Stimulated activated CD4-positive, alpha-beta T cell treated with anti-CD3 and anti-CD28 coated beads, Interleukin-1b, Interleukin-23, amount 100 ng/mL, for 24 hours (primary cell): ENCODE measurements at places on chromosomes 12 and 14.
A peak's percentile ranks its signal among the peaks of the same experiment; 100 is the strongest.

DNA sequence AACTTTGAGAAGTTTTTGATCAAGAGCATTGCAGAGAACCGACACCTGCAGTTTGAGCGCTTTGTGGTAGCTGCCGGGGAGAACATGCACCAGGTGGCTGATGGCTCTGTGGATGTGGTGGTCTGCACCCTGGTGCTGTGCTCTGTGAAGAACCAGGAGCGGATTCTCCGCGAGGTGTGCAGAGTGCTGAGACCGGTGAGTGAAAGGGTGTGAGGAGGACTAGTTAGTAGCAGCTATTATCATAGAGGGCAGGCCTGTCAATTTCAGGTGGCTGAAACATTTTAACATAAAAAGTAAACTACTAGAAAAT is 27.0 kb upstream of the HIGD1C start:
- DNase-seq: no peak

GRCh38 chr14:29999013-29999539 is 71.4 kb upstream of the PRKD1 start:
- no peak for DNase-seq

GRCh38 chr12:10131111-10131690 is 1.2 kb upstream of the CLEC7A start:
- DNase-seq: no peak

- DNase-seq: no peak
These were observed 256.7 kb upstream of the PLEKHG7 start for GRCh38 chr12:92446083-92446460.

DNA sequence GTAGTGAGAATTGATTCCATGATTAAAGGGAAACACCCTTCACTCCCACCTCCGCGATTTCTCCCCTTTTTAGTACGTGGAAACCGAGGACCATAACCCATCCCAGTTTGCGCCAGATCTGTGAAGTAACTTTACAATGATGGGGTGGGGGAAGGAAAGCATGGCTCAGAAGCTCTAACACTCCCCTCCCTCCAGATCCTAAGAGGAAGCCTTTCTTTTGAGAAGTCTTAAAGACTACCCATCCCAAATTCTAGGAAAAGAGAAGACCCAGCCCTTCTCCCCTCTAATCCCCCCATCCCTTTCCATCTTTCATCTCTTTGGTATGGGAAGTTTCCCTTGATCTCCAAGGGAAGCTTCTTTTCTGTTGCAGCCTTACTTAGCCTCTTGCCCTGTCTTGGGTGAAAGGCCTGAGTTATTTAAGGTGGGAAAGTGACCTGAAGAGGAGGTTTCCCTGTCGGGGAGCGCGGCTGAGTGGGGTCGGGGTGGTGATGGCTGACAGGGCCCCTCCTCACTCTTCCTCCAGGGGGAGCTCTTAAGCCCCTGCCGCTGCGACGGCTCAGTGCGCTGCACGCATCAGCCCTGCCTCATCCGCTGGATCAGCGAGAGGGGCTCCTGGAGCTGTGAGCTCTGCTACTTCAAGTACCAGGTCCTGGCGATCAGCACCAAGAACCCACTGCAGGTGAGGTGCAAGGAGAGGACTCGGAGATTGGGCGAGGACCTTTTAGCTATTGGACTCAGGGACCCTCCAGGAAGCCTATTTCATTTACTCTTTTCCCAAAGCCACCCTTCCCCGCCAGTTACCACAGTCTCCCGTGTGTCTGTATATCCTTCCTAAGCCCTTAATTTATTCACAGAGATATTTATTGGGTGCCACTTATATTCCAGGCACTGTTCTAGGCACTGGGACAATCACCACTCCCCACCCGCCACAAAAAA is 1.8 kb downstream of the MARCHF9 start:
- peak; percentile 50 for DNase-seq

DNA sequence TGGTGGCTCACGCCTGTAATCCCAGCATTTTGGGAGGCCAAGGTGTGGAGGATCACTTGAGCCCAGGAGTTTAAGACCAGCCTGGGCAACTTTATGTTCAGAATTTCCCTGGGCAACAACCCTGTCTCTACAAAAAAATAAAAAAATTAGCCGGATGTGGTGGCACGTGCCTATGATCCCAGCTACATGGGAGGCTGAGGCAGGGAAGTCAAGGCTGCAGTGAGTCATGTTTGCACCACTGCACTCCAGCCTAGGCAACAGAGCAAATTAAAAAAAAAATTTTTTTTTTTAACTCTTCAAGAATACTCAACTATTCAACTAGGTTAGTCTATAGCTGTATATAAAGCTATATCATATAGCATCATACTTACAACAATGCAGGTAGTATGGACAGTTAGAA is 113.0 kb downstream of the RALGAPA1 start:
- DNase-seq: no peak

- no peak for DNase-seq
These were observed 30.5 kb downstream of the PUS7L start for GRCh38 chr12:43728117-43728516.

DNA sequence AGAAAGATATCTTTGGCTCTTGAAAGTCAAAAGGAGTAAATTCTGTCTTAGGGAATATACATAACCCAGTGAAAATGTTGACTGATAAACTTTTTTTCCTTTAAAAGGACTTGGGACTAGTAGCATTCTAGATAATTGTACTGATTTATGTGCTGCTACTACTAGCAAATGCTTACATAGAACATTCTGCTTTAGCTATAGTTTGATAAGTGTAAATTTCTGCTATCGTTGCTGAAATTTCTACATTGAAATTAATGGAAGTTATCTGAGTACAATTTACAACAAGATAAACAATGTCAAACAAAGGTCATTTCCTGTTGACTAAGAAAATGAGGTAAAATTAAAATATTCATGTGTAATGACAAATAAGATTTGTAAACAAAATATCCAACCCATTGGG is 48.3 kb upstream of the CNTN1 start:
- no peak for DNase-seq

DNA sequence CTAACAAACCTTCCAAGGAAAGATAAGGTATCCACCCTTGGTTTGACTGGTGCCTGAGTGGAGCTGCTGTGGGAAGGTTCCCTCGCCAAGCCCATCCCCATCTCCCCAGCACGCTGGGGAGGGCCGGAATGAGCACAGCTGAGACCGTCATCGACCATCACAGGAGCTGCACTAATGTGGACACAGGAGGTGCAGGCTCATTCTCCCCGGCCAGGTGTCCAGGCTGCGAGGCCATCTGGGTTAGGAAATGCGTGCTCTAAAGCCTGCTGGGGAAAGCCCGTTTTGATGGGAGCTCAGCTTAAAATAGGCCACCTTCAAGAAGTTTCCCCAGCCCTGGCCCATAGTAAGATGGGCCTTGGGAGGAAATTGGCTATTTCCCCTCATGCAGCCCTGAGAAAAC is 35.2 kb upstream of the FOXN3 start:
- DNase-seq: no peak

DNA sequence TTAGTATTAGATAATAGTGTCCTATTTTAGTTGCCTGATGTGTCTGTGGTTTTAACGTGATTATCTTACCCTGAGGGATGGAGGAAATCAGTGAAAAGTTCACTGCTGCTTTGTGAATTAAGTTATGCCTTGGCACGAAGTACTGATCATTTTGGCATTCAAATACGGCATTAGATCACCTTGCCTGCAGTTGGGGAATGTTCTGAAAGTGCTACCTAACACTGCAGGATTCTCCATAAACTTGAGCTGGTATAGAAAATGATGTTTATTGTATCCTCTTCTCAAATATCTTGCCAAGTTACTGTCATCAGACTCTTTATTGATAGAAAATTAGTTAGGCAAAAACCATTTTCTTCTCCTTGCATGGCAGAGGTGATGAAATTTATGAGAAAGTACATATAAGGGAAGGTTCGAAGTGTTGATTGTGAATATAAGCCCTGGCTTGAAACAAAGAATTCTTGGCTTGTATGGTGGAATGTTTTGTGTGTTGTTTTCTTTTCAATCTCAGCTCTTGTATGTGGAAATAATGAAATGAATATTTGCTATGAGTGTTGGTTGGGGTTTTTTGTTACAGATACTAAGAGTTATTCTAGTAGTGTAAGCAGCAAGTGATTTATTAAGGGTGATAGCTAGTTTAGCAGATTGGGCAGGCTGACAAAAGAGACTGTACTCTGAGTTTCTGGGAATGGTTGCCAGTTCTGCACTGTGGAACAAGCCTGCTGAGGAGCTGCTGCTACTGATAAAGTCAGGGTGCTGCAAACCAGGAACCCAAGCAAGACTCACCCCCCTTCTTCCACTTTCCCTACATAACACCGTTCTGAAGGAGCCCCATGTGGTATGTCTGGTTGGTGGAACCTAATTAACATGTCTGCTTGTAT is 448.3 kb downstream of the PCNX1 start:
- no peak for DNase-seq

- DNase-seq: no peak
These were observed 25.3 kb downstream of the DDHD1 start for GRCh38 chr14:53127832-53128231.

DNA sequence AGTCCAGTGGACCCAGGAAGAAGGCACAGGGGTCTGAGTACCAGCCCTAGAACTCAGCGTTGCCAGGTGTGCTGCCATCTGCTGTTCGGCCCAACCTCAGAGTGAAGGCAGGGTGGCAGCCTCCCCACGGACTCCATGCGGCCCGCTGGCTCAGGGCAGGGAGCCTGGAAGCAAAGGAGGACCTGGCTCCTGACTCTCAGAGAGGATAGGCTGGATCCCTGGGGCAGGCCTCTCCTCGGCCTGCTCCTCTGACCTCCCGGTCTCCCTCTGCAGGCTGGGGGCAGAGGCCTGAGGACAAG is 10.1 kb downstream of the MCRS1 start:
- DNase-seq: no peak

GRCh38 chr12:75848431-75848925 is 183.1 kb downstream of the PHLDA1 start:
- DNase-seq: no peak

DNA sequence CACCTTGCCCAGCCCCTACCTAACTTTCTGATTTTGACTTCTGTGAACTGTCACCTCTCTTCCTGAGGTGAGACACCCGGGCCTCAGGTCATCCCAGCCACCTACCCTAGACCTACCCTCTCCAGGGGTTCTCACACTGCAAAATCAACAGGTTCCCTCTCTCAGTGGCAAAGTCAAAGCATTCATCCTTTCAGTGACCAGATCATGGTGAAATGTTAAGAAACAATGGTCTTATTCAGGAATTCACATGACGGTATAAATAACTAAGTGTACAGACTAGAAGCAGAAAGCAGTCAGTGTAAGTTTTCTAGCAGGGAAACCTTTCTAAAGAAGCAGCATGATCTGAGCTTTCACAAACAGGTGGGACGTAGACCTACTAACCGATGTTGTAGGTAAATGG is 133.4 kb downstream of the TMTC1 start:
- DNase-seq: no peak

- no peak for DNase-seq
These were observed 18.4 kb upstream of the PRPF39 start for GRCh38 chr14:45065540-45065939.

DNA sequence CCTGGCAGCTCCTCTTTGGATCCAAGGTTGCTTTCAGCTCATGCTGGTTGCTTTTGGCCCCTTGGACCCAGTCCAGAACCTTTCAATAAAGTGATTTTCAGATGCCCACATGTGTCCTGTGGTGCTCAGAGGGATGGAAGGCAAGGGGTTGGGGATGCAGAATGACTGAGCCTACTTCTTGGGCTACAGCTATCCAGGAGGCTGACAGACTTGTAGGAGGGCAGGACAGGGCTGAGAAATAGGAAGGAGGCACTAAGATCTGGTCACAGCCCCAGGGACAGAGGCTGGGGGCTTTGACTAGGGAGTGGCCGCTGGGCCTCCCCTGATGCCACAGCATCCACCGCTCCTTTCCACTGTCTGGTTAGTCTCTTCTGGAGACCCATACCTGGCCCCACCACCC is 1.2 kb upstream of the HOXC11 start:
- no peak for DNase-seq

- DNase-seq: no peak
These were observed 687.1 kb upstream of the FBXO33 start for GRCh38 chr14:40119321-40119720.

DNA sequence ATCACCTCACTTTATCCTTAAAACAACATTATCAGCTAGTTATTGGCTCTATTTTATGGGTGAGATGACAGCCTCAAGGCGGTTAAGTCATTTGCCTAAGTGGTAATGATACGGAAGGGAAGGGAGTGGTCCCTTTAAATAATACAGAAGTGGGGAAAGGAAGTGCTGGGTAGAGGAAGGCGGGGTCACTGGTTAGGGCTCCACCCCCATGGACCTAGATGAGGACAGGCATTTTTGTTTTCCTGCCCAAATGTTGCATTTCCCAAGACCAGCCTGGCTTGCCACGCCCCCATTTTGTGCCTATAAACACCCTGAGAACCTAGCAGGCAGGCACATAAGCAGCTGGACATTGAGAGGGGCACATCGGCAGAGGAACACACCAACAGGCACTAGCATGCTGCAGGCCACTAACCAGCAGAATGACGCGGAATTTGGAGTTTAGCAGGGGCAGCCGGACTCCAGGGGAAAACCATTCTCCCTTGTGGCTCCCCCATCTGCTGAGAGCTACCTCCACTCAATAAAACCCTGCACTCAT is 100.9 kb downstream of the EPS8 start:
- DNase-seq: no peak
